Uterus (tissue), 4 donors: ENCODE measurements at places on chromosomes 12 and 14. TPM values are rescaled to one million over a fixed set of nuclear protein-coding genes. Genes with fewer than 3 reads are reported as not detected.
A peak's percentile ranks its signal among the peaks of the same experiment; 100 is the strongest.

GRCh38 chr12:124457287-124458219, 109.9 kb downstream of the NCOR2 start:
- no peaks in the 10 kb centered on the region for H3K36me3 ChIP-seq
- peak overlapping the region; percentile 94 for H3K27ac ChIP-seq
- DNase-seq, result peak; percentile 92
- H3K27me3 ChIP-seq, result no peaks in the 10 kb centered on the region
- peaks cover 46% of the 10 kb centered on the region for H3K4me1 ChIP-seq

GRCh38 chr12:96846293-96846692, 60.8 kb upstream of the NEDD1 start:
- no peak overlapping the region for H3K27ac ChIP-seq
- DNase-seq, result no peak
- H3K4me1 ChIP-seq, result no peaks in the 10 kb centered on the region

The ZNF84 gene
- total RNA-seq, result 95.7 TPM

The RFX4 gene
- total RNA-seq, result not detected

The PLEKHD1 gene
- total RNA-seq, result not detected

The SLC41A2 gene
- 52.6 TPM for total RNA-seq
